Large intestine (tissue), 12 donors: ENCODE measurements at places on chromosomes 11 and 22.

- no peak for DNase-seq
Measured at GRCh38 chr22:18113680-18114394, 3.2 kb downstream of the TUBA8 start.

DNA sequence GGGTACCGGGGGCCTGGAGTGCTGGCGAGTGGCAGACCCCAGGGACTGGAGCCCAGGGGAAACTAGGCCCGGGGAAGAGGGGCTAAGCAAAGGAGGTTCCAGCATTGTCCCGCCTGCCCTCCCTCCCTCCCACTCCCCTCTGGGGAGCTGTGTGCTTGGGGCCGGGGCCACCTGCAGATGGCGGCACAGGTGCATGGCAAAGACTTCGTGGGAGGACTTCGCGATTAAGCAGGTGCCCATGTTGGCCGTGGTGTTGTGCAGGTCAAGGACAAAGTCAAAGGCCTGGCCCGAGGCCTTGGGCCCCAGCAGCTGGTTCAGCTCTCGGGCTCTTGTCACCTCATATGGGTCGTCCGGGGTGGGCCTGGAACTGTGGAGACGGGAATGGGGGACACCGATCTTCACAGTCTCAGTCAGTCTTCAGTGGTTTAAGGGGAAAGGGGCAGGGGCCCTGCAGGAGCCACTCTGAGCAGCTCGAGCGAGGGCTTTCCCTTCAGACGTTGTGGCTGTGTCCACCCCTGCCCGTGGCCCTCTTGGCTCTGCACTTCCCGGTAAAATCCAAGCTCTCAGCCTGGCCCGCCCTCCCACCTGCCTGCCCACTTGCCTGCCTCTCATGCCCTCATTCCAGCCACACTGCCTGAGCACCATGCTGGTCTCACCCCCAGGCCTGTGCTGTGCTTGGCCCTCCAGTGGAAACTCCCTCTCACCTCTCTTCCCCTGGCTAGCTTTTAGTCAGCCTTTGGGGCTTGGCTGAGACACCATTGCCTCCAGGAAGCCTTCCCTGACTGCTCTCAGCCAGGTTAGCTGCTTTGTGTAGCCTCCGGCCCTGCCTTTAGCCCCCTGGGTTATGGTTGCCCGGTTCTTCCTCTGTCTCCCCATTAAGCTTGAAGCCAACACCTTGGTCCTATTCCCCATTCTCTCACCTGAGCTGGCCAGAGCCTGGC is 4.7 kb downstream of the ACY3 start:
- DNase-seq, result no peak

- DNase-seq, result no peak
Measured at GRCh38 chr11:96817482-96818399, 427.9 kb downstream of the JRKL start.

GRCh38 chr22:44199866-44200265 is 19.1 kb downstream of the PARVG start:
- DNase-seq, result no peak

DNA sequence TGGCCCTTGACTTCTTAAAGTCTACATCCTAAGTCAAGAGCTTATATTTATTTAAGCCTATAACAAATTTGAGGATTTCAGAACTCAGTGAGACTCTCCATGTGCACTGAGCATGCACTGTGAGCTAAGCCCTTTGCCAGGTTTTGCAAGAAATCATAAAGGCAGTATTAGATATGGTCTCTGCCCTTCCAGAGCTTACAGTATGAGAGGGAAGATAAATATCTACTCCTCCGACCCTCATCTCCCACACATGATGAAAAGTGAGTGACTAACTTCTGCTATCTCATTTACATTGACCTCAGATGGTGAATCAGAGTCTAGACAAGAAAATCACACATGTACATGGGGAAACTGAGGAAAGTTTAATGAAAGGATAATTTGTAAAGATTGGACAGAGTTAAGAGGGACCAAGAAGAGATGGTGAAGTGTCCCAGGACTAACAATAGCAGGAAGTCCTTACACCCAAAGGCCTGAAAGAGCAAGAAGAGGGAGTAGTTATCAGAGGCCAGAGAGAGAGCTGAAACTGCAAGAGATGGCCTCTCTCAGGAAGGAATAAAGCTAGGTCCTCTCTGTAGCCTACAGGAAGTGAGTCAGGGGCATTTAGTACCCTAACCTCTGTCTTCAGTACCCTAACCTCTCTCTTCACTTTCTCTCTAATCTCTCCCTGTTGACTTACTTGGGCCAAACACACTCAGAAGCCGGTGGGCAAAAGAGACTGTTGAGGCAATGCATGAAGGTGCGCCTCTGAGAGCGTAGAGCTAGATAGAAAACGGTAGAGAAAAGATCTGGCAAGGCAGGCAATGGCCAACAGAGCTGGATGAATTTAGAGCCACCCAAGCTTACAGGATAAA is 23.0 kb upstream of the BLID start:
- no peak for DNase-seq

GRCh38 chr11:85530634-85531033 is 96.5 kb downstream of the DLG2 start:
- DNase-seq, result no peak

GRCh38 chr22:34776817-34777216 is 289.1 kb upstream of the ISX start:
- DNase-seq, result no peak

DNA sequence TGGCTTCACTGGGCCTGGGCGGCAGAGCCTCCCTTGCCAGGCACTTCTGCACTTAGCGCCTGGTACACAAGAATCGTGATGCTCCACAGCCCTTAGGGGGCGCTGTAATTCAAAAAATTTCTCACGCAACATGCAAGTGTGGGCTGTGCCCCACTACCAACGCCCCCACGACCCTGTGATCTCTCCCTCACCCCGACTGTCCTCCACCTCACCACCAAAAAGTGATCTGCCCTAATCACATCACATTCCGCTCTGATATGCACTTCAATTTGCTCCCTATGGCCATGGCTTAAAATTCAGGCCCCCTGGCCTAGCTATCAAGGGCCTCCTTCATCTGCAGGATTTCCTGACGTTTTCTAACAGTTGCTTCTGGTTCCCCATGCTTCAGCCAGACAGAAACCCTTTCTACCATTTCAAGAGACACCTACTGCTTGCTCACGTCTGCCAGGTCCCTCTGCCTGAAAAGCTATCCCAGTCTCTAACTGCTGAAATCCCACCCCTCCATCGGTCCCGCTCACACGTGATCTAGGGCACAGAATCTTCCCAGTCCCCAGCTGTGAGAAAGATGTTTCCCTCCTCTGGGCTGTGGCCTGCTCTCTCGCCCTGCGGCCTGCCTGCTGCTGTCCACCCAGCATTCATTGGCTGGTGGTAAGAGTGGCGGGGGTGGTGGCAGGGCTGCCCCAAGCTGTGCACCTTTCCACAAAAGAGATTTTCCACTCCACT is 27.9 kb upstream of the LRRC32 start:
- DNase-seq, result no peak

DNA sequence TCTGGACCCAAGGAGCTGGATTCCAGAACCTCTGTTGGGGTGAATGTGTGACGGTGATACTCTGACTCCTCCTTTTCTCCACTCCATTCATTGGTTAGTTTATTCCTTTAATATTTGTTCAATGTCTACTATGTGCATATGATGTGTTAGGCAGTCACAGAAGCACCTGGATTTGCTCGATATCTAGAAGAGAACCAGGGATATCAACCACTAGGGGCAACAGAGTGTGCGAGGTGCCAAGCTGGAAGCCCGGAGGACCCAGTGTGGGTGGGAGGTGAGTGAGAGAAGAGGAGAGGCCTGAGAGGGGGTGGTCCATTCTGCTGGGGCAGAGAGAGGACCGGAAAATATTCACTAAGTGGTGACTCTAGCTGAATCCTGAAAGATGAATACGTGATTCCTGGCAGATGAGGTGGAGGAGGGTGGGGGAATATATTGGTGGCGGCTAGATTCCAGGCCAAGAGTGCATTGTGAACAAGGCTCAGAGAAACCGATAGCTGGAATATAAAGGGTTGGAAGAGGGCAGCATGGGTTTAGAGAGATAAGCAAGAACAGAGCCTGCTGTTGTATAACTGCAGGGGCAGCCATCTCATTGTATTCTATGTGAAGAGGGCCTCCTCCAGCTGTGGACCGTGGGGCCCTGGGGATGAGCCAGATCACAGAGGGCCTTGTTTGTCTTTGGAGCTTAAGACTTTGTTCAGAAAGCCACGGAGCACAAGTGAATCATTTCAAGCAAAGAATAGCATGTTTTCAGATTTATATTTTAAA is 6.9 kb upstream of the TIMP3 start:
- DNase-seq, result peak; percentile 58

GRCh38 chr22:23752750-23753149 is 1.5 kb downstream of the VPREB3 start:
- no peak for DNase-seq

GRCh38 chr22:43006016-43006505 is 8.9 kb downstream of the PACSIN2 start:
- DNase-seq, result no peak
